Fibroblast of villous mesenchyme (primary cell): ENCODE measurements at places on chromosomes 4 and X. TPM values are rescaled to one million over a fixed set of nuclear protein-coding genes. Genes with fewer than 3 reads are reported as not detected.

Gene CENPVL2
- total RNA-seq, result not detected in 2 replicates

Gene EGF
- 1.9 and 6.5 TPM in 2 replicates for total RNA-seq

Gene FAT1
- total RNA-seq, result 306 and 454 TPM in 2 replicates

Gene APELA
- not detected in 2 replicates for total RNA-seq

Gene CSAG1
- total RNA-seq, result not detected in 2 replicates

Gene ZMYM3
- 22.9 and 28.5 TPM in 2 replicates for total RNA-seq

Gene BTK
- total RNA-seq, result not detected in 2 replicates

Gene SLC6A14
- total RNA-seq, result not detected in 2 replicates

Gene TKTL2
- under 0.01 TPM in 1 of 2 replicates, not detected in the other for total RNA-seq

Gene ARHGAP24
- 37.0 and 56.6 TPM in 2 replicates for total RNA-seq

Gene TMEM192
- total RNA-seq, result 6.8 and 11.7 TPM in 2 replicates

Gene NDP
- total RNA-seq, result under 0.01 TPM in 1 of 2 replicates, not detected in the other

Gene GLRB
- total RNA-seq, result 6.8 and 16.4 TPM in 2 replicates

Gene F8
- total RNA-seq, result 2.2 and 2.3 TPM in 2 replicates

Gene TCP11X2
- total RNA-seq, result not detected in 2 replicates

Gene SLC16A2
- total RNA-seq, result 10.6 and 10.8 TPM in 2 replicates

Gene FAM133A
- under 0.01 TPM in 1 of 2 replicates, not detected in the other for total RNA-seq

Gene PCGF3
- total RNA-seq, result 36.7 and 40.6 TPM in 2 replicates

Gene NDNF
- 0.32 and 0.86 TPM in 2 replicates for total RNA-seq

Gene FAT4
- total RNA-seq, result 35.1 and 44.9 TPM in 2 replicates

Gene FGF5
- 5.2 and 6.1 TPM in 2 replicates for total RNA-seq

Gene FAM50A
- 44.9 and 54.4 TPM in 2 replicates for total RNA-seq

Gene ODAPH
- total RNA-seq, result not detected in 2 replicates

Gene HPSE
- under 0.01 and 0.43 TPM in 2 replicates for total RNA-seq

Gene GPR143
- total RNA-seq, result 0.32 and 0.43 TPM in 2 replicates

Gene S100G
- total RNA-seq, result not detected in 2 replicates

Gene SPACA5
- not detected in 2 replicates for total RNA-seq

Gene COL4A6
- 0.32 and 1.7 TPM in 2 replicates for total RNA-seq

Gene SUPT20HL2
- under 0.01 TPM in 1 of 2 replicates, not detected in the other for total RNA-seq

Gene MAGEH1
- total RNA-seq, result 37.6 and 37.7 TPM in 2 replicates

Gene ADAMTS3
- total RNA-seq, result 2.6 and 3.0 TPM in 2 replicates

Gene USP26
- not detected in 2 replicates for total RNA-seq

Gene KDM6A
- 24.2 and 27.6 TPM in 2 replicates for total RNA-seq

Gene GRXCR1
- not detected in 2 replicates for total RNA-seq

Gene SULT1B1
- under 0.01 TPM in 2 replicates for total RNA-seq

Gene MAGEB4
- total RNA-seq, result not detected in 2 replicates

Gene GRID2
- total RNA-seq, result not detected in 2 replicates

Gene GABRB1
- total RNA-seq, result 0.32 TPM in 1 of 2 replicates, not detected in the other

Gene MAGEC2
- not detected in 2 replicates for total RNA-seq

Gene ABHD18
- total RNA-seq, result 5.5 and 8.6 TPM in 2 replicates
